Coronary artery (tissue), 2 donors: ENCODE measurements at places on chromosomes 11 and 22.

- no peak for DNase-seq
These were observed 12.8 kb downstream of the AQP11 start for GRCh38 chr11:77602381-77603088.

GRCh38 chr11:8661001-8661795 lies 21.3 kb downstream of the TRIM66 start:
- no peak for DNase-seq

DNA sequence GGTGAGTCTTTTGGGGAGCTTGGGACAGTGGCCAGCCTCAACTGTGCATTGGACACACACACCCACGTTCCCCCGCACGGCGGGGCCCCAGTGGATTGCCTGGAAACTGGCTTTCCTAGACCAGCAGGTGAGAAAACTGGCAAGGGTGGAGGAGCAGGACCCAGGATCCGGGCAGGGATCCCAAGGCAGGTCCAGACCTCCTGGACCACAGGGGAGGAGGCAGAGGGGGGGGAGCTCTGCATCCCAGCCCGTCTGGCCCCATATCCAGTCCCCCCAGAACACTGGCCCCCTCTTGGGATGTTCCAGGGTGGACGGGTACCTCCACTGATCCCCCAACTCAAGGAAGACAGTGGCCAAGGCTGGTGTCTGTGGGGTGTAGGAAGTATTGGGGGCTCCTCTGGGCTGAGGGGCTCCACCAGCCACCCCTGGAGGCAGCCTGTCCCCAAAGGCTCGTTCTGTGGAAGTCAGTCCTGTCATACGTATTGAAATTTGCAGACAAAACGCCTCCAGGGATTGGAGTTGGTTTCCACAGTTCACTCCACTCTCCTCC lies 89.3 kb upstream of the LINC01488 start:
- DNase-seq: no peak

- DNase-seq: no peak
These were observed 309.6 kb downstream of the OPCML start for GRCh38 chr11:133222425-133223330.

GRCh38 chr11:103904324-103904667 lies 132.1 kb upstream of the DDI1 start:
- no peak for DNase-seq

GRCh38 chr22:40443732-40444131 lies 73.3 kb downstream of the SGSM3 start:
- no peak for DNase-seq

- no peak for DNase-seq
These were observed 246.5 kb downstream of the CADM1 start for GRCh38 chr11:115257678-115258077.

GRCh38 chr11:60937811-60938210 lies 13.6 kb downstream of the TMEM132A start:
- DNase-seq: no peak

- DNase-seq: no peak
These were observed 819.0 kb upstream of the CCDC90B start for GRCh38 chr11:84105148-84105547.

- no peak for DNase-seq
These were observed 106.1 kb downstream of the GGTLC2 start for GRCh38 chr22:22750335-22751042.

DNA sequence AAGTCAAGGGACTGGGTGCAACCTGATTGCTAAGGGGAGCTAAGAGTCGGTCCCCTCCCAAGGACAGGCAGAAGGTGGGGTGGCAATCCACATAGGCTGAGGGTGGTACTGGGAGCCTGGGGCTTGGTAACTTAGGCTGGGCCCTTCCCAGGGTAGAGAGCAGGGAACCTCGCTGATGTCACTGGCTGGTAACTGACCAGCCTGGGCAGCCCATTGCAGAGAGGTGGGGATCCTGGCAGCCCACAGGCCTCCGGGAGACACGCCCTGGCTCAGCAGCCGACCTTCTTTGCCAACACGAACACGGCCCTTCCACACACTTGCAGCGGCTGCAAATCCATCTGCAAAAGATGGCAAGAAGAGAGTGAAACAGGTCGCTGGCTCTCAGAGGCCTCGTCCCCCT lies 25.4 kb downstream of the A4GALT start:
- no peak for DNase-seq

DNA sequence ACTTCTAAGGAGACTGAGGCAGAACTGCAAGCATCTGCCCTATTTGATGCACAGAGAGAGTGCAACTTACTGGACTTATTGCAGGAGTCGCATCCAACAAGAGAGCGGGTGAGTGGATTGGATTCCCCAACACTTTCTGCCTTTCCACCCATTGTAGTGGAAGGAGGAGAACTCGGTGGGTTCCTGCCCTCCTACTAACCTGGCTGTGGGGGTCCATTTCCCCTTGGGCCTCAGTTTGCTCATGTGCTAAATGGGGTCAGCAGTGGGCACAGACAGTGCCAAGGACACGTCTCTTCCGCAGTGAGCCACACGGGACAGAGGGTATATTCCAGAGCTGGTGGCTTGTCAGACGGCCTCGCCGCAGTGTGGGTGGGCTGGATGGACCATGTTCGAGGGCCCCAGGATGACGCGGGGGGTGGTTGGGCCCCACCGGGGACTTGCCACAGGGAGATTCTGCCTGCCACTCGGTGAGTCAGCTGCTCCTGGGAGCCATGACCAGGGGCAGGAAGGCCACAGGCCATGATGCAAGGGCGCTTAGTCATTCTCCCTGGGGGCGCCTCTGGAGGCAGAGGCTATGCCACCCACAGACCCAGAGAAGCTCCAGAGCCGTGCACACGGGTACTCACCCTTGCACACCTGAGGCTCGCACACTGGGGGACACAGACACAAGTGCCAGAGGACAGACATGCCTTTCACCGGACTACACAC lies 8.2 kb downstream of the ALX4 start:
- DNase-seq: no peak

- DNase-seq: no peak
These were observed 65.1 kb upstream of the LRRC55 start for GRCh38 chr11:57116654-57117053.

DNA sequence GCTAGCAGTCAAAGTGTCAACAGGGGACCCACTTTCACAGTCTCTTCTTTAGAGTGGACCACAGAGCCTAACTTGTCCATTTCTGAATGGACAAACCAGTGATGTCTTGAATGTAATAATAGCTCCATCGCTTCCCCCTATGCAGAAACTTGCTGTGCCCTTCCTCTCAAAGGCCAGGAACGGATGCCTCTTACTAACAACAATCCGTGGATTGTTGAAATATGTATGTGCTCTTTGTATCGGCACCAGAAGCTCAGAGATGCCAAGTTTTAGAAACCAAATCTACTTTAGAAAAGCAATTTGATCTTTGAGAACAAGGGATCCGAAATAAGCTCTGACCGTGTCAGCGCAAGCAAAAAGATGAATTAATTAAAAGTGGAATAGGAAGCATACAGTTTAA lies 259.5 kb upstream of the POU2AF2 start:
- no peak for DNase-seq

GRCh38 chr22:30519842-30520425 lies 14.4 kb upstream of the SEC14L4 start:
- no peak for DNase-seq

DNA sequence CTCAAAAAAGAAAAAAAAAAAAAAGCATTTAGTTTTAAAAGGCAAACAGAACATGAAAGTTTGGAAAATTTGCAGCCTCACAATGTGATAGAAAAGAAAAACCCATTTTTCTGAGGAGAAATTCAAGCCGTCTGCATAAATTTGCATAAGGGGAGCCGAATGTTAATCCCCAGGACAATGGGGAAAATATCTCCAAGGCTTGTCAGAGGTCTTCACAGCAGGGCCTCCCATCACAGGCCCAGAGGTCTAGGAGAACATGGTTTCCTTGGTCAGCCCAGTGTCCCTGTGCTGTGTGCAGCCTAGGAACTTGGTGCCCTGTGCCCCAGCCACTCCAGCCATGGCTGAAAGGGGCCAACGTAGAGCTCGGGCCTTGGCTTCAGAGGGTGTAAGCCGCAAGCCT lies 109.1 kb downstream of the TRIM44 start:
- no peak for DNase-seq

GRCh38 chr11:27451244-27451965 lies 21.2 kb downstream of the LGR4 start:
- no peak for DNase-seq
